ENCODE measurements at places on chromosomes 11 and 22.

- DNase-seq = no peak
Measured at GRCh38 chr22:44396021-44396726, 83.4 kb upstream of the SHISAL1 start.

DNA sequence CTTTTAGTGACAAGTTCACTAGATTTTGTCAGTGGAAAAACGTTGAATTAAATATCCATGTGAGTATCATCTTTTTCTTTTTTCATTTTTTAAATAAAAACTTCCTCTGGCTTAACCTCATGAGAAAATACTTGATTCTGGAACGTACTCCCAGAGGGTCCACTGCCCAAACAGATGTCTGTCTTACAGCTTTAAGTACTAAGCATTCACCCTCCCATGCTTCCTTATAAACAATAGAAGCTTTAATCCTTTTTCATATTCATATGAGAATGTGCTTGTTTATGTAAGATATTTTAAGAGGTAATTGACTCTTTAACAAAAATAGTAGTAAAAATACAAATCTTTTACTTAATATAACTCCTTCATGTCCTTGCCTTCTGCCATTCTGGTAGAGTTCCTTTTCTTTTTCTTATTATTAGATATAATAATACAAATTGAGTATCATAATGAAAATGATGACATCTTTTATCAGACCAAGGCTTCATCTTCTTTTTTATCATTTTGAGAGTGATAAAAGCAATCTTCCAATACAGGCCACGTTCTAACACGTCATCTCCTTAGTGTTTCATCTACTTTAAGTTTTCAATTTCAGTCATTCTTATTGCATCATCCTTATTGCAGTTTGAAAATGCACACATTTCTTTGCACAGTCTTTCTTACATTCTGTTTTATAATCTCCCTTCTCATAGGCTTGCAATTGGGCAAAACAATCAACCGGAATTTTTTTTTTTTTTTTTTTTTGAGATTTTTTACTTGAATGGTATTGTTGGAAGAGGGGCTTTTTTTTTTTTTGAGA is 69.5 kb upstream of the MYO18B start:
- no peak for DNase-seq

- DNase-seq = no peak
Measured at GRCh38 chr11:119722281-119722794, 6.7 kb downstream of the NECTIN1 start.

- DNase-seq = no peak
Measured at GRCh38 chr11:127226949-127227348, 226.4 kb upstream of the KIRREL3 start.

DNA sequence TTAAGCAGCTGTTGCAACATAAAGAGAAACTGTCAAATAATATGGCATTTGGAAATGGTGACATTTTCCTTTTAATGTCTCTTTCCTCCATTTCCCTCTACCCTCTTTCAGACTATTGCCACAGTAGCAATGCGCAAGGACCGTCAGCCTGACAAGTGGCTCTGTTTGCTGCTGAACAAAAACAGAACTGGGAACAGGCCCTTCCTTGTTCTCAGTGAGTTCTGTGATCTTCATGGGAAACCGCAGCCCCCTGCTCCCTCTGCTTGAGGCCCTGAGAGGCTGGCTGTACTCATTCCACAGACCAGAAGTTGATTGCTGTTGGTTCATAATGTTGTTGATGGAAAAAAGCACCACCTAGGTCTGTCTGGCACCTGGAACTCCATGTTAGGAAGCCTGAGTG is 559.7 kb downstream of the OPCML start:
- no peak for DNase-seq

DNA sequence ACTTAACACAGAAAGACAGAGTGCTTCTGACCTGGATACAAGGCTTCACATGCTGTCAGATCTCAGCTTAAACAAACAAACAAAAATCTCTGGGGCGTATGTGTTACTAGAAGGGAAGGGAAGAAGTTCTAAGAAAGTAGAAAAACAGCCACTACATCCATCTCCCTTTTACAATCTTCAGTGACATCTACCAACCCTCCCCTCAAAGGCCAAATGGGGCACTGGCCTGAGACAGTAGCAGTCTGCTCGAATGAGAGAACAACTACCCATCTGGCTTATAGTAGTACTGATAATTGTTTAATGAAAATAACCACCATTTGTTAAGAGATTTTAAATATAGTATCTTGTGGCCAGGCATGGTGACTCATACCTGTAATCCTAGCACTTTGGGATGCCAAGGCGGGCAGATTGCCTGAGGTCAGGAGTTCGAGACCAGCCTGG is 29.4 kb downstream of the CCDC83 start:
- DNase-seq = no peak

- DNase-seq = no peak
Measured at GRCh38 chr11:19978668-19979518, 181.4 kb downstream of the DBX1 start.

DNA sequence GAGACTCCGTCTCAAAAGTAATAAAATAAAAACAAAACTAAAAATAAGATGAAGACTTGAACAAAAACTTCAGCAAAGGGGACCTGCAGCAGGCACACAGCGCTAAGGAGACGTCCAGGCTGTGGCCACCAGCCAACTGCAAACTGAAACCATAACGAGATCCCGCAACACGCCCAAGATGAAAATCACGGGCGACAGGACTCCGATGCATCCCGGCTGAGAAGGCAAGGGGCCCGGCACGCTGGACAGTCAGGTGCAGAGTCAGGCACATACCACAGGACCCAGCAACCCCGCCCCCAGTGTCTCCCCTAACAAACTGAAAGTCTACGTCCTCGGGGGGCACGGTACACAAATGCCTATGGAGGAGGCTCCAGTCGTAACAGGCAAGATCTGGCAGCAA is 9.2 kb downstream of the HRAS start:
- no peak for DNase-seq
